ENCODE measurements at places on chromosomes 4 and X.

GRCh38 chrX:82757614-82758013 is 750.5 kb upstream of the POU3F4 start:
- DNase-seq = no peak

- DNase-seq = no peak
Observed at GRCh38 chr4:165326831-165327210, 648 bp upstream of the MSMO1 start.

GRCh38 chrX:132718431-132718958 is 229.7 kb upstream of the MBNL3 start:
- no peak for DNase-seq

- DNase-seq = no peak
Observed at GRCh38 chrX:39772057-39772832, 325.5 kb downstream of the BCOR start.

DNA sequence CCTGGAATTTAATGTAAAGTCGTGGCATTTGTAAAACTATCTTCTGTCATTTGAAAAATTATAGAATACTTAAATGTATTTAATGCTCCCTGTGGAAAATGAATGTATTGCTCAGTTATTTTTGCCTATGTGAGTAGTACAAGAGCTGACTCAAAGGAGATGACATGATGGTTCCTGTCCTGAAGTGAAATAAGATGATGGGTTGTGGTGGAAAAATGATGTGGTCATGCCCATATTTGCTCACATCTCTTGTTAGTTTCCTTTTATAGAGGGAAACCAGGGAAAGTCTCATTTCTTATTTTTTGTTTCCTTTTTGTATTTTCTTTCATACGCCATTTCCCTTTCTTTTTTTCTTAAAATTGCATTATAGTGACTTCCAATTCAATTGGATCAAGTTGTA is 23.7 kb downstream of the PLS3 start:
- DNase-seq = no peak

- DNase-seq = no peak
Observed at GRCh38 chr4:141294306-141294705, 73.6 kb downstream of the ZNF330 start.

DNA sequence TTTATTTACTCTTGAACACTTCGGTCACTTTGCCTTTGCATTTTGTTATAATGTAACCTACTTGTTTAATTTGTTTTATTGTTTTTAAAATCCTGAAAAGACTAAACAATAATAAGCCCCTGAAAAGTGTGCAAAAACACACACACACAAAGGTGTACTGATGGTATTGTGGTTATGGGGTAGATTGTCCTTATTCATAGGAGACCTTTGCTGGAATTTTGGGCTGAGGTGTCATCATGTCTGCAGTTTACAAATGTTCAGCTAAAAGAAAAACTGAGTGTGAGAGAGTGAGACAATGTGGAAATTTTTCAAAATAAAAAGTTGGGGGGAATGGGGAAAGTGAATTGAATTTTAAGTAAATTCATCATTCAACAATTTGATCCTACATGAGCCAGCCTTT is 174.9 kb downstream of the QDPR start:
- no peak for DNase-seq

GRCh38 chrX:1218286-1218685 is 5.8 kb upstream of the CRLF2 start:
- DNase-seq = no peak

GRCh38 chr4:15809058-15809457 is 30.9 kb downstream of the CD38 start:
- no peak for DNase-seq

All from central memory CD8-positive, alpha-beta T cell (primary cell).